ENCODE measurements at places on chromosomes 4 and X.

DNA sequence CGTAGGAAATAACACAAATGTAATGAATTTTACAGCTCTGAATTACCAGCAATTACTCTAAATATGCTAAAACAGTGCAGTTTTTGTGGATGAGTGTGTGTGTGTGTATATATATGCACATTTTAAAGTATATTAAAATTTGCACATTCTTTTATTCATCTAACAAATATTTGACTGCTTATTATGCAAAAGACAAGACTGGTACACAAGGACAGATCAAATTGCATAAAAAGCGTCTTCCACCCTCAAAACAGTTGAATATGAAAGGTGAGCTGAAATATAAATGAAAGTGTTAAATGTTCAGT is 13.9 kb downstream of the ZAR1 start:
- no peak for DNase-seq

GRCh38 chr4:23768541-23768940 is 121.3 kb downstream of the PPARGC1A start:
- no peak for DNase-seq

DNA sequence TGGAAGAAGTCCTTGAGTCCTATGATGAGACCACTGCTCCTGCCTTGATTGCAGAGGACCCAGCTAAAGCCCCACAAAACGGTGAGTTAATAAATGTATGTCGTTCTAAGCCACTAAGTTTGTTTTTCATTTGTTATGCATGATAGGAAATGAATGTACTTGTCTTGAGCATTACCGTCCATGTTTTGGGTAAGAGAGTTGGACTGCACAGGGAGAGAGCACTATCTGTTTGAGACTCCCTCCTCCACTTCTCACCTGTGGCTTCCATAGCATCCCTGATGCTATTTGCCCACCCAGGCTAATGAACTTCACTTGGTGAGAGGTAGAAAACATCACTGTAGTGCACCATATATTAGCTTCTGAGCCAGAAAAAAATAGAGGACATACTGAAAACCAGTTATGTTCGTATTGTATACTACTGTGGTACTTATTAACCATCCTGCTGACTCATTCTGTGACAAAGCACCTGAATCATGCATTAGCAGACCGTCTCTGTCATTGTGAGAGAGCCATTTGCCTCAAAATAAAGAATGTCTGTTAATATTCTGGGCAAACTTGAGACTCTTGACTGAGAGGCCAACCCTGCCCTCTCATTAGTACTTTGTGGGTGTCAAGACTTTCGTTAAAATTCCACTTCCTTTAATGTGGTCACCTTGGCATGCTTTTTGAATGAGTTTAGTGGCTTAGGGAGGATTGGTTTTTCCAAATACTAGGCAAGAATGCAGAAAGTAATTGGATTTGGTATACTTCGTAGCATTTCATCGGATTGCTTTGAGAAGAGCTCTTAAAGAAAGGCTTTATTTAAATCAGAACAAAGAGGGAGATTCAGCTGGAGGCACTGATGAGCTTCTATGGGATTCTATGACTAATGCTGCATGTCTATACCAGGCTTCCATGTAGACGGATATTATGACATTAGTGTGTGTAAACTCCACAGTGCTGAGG is 99.3 kb upstream of the GRPR start:
- no peak for DNase-seq

- no peak for DNase-seq
Measured at GRCh38 chrX:107560041-107560440, 68.3 kb upstream of the PRPS1 start.

DNA sequence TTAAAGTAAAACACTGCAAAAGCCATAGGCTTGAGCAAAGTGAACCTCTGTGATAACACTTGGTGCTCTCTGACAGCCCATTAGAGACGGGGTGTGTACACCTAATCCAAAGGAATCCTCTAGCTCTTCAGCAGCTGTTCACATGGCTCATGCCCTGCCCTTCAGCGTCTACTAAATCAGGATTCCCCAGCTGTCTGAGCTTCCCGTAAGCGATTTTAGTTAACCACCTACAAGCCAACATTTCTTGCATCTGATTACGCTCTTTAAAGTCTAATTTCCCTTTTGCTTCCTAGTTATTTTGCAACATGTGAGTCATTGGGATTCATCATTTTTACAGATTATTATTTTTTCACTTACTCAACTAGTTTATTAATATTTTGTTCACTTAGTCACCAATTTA is 6.5 kb downstream of the DMD start:
- DNase-seq: no peak

- no peak for DNase-seq
Measured at GRCh38 chr4:29009908-29010307, 1710.3 kb upstream of the PCDH7 start.

- no peak for DNase-seq
Measured at GRCh38 chr4:6603128-6603527, 28.1 kb downstream of the MAN2B2 start.

- DNase-seq: no peak
Measured at GRCh38 chrX:108447303-108447702, 7.7 kb downstream of the COL4A5 start.

DNA sequence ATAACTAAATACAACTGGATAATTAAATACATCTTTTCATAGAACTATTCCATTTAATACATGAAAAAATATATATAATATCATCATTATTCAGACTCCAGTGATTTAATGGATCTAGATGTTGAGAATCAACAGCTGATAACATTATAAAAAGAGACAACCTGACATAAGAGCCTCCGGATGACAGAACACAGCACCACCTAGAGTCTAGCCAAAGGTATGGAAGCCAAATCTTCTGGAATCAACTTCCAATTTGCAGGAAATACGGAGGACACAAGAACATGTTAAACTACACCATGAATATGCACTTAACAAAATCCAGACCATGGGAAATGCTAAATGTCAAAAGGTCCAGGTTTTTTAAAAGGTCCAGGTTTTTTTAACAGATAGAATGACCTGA is 55.0 kb downstream of the LRBA start:
- DNase-seq: no peak

DNA sequence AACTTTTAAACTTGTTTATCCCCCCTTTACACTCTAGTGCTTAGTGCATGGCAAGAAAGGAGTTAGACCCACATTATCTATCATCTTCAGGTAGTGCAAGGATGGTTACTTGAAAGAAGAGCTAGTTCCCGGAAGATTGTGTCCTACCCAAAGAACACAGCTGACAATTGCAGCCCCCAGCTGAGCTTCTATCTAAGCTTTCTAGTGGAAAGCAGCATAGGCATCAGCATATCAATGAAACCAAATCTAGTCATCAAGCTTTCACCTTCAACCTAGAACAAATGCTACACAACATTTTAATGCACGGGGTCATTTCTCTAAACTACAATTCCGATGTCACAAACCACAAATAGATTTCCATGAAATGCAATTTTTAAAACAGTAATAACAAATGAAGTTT is 88.9 kb upstream of the TFDP3 start:
- no peak for DNase-seq

DNA sequence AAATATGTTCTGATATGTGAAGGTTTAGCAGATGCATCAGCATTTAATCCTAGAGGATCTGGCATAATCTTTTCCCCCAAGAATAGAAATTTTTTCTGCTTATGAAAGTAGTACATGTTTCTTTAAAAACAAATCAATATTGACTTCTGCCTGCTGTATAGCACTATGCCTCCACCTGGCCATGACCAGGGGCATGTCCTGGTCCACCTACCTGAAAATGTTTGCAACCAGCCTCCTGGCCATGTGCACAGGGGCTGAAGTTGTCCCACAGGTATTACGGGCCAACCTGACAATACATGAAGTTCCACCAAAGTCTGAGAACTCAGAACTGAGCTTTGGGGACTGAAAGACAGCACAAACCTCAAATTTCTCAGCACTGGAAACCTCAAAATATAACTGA is 10.0 kb downstream of the HPRT1 start:
- no peak for DNase-seq

GRCh38 chr4:26899991-26900390 is 39.4 kb downstream of the STIM2 start:
- DNase-seq: no peak

GRCh38 chr4:74670583-74670982 is 123.7 kb downstream of the BTC start:
- no peak for DNase-seq

DNA sequence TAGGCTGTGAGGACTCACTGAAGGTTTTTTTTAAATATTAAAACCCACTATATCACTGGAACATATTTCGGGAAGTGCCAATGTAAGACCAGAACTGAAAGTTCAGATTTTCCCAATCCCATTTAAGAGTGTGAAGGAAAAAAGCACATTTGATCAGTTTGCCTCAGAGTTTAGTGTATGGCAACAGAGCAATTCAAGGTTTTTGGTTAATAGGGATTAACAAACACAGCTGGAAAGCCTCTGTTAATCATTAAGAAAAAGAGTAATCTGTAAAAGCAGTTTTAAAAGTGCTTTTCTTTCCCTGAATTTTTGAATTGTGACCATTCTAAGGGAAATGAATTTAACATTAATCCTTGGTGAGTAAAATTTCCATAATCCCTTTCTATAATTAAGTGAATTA is 60.4 kb downstream of the NPY5R start:
- no peak for DNase-seq

GRCh38 chr4:146439999-146440398 is 81.7 kb downstream of the SLC10A7 start:
- no peak for DNase-seq

Data from activated naive CD8-positive, alpha-beta T cell treated with anti-CD3 and anti-CD28 coated beads for 36 hours (primary cell).